Fibroblast of skin of right biceps (primary cell): ENCODE measurements at places on chromosomes 6 and 20.

DNA sequence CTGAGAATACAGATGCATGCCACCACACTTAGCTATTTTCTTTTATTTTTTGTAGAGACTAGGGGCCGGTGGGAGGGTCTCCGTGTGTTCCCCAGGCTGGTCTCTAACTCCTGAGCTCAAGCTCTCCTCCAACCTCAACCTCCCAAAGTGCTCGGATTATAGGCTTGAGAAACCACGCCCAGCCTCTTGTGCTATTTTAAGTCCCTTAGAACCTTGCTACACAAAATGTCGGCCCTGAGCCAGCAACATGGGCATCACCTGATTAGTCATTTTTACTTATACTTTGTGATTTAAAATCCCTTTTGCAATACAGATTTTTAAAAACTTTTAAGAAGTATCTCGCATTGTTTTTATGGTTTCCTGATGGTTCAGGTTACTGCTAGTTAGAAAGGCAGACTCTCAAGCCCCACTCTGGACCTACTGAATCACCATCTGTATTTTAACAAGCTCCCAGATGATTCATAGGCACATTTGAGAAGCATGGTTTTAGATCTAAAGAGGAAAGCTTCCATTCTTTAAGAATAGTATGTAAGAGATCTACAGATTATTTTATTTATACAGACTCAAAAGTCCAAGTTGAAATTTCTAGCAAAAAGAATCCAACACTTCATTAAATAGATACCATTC lies 186.3 kb downstream of the PTPRT start:
- DNase-seq = no peak

DNA sequence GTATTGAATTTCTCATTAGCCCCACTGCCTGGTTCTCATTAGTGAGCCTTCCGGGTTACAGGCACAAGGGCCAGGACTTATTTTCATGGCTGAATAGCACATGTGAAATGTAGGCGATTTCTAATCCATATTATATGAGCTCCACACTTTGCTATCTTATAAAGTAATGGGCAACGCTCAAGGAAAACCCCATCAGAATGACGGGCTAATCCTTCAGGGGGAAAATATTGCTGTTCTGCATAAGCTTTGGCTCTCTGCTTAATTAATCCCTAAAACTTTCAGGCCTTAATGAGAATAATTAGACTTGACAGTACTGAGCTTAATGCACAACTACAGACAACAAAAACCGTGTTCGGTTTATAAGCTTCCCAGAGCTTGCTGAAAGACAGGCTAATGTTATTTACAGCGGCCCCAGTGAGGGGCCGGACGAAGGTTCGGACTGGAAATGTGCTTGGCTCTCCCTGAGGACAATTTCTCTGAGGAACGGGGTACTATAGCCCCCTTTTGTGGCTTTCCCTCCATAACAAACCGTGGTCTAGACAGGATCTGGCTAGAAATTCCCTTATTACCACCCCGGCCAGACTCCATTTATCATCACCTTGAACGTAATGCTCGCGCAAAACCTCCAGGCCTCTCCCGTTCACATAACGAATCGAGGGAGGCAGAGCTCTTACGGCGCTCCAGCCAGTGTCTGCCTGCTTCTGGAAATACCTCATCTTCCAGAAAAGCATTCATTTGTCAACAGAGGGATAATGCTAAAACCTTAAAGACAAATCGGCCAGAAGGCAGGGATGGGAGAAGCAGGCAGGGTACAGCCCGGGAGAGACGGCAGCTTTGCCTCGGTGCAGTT lies 164.5 kb downstream of the CD83 start:
- no peak for DNase-seq

GRCh38 chr20:52649727-52650126 lies 322.4 kb upstream of the TSHZ2 start:
- DNase-seq = no peak

GRCh38 chr20:46108435-46108841 lies 9.7 kb upstream of the CD40 start:
- DNase-seq = no peak

DNA sequence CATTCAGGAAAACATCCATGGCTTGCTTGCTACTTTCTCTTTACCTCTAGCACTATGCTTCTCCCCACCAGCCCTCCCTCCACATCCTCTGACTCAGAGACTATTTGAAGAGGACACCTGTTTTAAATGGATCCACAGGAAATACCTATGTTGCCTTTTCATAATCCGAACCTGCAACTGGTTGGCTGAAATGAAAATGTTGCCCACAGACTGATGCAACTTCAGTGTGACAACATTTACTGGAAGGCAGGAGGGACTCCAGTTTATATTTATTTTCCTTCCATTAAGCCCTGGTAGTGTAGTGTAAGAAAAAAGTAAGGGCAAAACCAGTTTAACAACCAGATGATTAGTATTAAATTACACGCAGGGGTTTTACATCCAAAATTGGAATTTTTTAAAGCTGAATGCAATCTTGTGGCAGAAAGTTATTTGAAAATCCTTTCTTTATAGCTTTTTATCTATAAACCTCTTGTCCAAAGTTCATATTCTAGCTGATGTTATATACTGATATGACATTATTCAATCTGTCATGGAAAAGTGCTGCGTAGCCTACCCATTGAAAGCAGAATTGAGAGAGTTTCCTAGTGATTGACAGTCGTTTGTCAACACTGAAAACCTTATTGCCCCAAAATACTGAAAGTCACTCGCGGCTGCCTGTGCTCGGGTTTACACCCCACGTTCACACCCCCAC lies 881 bp upstream of the AIG1 start:
- peak; percentile 85 for DNase-seq

- DNase-seq = no peak
These were observed 447.9 kb downstream of the TFAP2B start for GRCh38 chr6:51266604-51267003.
